ENCODE measurements at places on chromosomes 12 and 14.
A peak's percentile ranks its signal among the peaks of the same experiment; 100 is the strongest.

GRCh38 chr14:57046175-57046574 is 222.5 kb downstream of the EXOC5 start:
- DNase-seq, result no peak

- peak; percentile 11 for DNase-seq
These were observed at the start of gene SETD3 for GRCh38 chr14:99479906-99480869. SETD3 (minus strand) TSS chr14:99480859; CDS start chr14:99465805, 15,054 bp downstream.

DNA sequence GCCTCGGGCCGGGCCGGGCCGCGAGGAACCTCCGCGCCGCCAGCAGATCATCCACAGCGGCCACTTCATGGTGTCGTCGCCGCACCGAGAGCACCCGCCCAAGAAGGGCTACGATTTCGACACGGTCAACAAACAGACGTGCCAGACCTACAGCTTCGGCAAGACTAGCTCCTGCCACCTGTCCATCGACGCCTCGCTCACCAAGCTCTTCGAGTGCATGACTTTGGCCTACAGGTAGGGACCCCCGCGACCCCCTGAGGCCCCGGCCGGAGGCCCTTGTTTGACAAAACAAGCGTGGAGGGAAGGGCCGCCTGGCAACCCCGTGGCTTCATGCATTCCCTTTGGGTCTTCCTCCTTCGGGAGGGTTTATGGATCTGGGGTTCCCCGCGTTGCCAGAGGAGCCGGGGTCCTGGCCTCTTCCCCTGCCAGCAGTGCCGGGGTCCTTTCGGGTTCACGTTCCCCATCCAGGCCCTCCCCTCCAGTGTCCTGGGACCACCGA is 526 bp downstream of the MLXIP start:
- no peak for DNase-seq

DNA sequence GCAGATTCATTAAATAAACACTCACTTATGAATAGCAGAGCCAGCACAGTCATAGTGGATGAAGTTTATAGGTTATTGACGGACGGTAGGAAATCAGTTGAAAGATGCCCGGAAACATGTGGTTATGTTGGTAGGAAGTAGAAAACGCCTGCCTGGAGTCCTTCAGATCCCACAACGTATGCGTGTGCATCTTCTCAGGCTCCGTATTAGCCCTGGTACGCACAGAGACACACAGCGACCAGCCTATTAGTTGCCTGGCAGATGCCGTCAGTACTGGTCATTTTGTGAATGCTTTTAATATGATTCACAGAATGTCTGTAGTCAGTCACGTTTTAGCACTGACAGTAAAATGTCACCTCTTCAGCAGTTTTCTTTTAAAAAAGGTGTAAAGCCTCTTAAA is 196.4 kb downstream of the RGS6 start:
- DNase-seq, result no peak

- DNase-seq, result no peak
These were observed 208.6 kb upstream of the OR4E1 start for GRCh38 chr14:21882226-21882625.

DNA sequence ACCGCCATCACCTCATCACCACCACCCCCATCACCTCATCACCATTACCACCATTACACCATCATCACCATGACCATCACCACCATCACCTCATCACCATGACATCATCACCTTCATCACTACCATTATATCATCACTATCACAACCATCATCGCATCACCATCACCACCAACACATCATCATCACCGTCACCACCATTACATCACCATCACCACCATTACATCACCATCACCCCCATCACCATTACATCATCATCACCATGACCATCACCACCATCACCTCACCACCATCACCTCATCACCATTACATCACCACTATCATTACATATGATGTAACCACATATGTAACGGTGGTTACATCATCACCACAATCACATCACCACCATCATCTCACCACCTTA is 132.3 kb downstream of the RIMBP2 start:
- DNase-seq, result no peak

- DNase-seq, result no peak
These were observed 413 bp upstream of the ALX1 start for GRCh38 chr12:85279449-85280164.

DNA sequence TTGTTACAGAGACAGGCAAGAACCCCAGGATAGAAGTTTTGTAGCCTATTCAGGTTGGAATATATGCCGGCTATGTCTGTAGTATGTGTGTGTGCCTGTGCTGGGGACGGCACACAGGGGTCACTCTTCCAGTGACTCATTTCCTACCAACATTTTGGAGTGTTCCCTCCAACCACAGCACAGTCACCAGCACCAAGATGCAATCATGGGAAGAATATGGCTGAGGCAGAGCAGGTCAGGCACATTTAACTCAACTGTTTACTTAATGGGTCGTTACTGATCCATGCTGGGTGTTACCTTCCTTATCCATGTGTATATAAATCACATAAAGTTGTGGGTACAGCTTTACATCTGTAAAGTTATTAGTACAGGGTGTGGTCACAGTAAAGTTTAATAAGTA is 178.3 kb downstream of the PRKD1 start:
- no peak for DNase-seq

DNA sequence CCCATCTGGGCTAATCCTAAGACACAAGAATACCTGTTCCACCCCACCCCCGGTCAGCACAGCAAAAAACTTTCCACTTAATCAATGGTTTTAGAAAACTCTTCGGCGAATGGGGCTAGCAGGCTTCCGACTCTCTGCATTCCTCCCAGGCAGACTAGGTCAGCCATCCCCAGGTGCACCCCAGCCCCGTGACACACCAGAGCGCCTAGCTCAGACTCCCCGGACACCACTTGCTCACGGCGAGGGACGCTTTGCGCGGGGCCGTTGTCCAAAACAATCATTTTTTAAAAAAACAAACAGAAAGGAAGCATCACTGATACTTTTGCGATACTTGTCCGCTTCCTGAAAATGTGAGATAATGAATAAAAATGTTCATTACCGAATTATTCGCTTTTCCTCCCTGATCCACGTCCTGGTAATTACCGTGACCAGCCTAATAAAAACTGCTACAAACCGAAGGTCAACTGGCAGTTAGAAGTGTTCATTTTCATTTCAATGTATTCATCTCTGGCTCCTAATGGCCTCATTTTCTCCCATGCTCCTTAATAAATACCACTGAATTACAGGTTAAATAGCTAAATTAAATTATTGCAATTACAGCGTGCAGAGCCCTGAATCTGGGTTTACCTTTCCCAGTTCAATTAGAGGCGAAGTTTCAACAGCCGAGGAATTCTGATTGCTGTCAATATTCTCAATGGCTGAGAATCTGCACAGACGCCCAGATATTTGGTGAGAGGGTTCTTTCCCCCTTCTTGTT is 73.1 kb downstream of the BCL11B start:
- DNase-seq, result no peak

- no peak for DNase-seq
These were observed 30.7 kb downstream of the DAD1 start for GRCh38 chr14:22558221-22558913.

DNA sequence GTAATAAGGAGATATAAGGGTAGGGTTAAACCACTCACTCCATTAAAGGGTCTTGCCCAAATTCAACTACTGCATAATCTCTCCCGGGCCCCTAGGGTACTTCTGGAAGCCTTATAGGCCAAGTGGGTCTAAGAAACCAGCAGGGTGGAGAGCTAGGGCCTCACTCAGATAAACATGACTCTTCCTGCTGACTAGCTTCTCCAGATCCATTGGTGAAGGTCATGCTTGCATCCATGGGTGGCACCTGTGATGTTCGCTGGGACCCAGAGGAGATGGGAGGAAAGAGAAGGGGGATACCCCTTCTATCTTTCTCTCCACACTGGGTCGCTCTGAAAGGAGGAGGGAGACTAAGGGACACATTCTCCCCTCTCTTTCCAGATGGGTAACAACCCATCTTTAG is 36.1 kb upstream of the HIGD1C start:
- DNase-seq, result no peak

DNA sequence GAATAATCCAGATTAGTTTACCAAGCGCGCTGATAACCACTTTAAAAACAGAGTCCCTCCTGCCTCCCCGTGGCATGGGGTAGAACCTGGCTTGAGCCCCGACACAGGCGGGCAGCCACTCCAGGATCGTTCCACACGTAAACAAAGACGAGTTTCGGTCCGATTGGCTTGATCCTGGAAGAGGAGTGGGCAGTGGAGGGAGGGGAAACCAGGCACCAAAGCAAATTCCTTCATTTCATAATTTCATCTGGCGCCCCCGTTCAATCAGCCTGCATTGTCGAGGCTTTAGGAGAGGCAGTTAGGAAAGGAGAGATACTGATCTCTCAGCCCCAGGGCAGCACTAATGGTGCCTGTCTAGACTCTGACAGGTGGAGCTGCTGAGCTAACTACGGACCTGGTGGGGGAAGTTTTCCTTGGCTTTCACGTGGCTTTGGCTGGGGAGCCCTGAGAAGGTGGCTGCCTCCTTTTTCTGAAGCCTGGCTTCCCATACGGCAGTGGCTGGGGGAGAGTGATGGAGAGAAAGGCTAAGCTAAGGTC is 751 bp upstream of the GPRC5A start:
- no peak for DNase-seq
